Ascending aorta (tissue), 2 donors: ENCODE measurements at places on chromosomes 4 and X.

GRCh38 chrX:105553118-105553517, 269.2 kb upstream of the NRK start:
- DNase-seq = no peak

- DNase-seq = no peak
Measured at GRCh38 chrX:14039344-14039743, 9.7 kb upstream of the GEMIN8 start.

DNA sequence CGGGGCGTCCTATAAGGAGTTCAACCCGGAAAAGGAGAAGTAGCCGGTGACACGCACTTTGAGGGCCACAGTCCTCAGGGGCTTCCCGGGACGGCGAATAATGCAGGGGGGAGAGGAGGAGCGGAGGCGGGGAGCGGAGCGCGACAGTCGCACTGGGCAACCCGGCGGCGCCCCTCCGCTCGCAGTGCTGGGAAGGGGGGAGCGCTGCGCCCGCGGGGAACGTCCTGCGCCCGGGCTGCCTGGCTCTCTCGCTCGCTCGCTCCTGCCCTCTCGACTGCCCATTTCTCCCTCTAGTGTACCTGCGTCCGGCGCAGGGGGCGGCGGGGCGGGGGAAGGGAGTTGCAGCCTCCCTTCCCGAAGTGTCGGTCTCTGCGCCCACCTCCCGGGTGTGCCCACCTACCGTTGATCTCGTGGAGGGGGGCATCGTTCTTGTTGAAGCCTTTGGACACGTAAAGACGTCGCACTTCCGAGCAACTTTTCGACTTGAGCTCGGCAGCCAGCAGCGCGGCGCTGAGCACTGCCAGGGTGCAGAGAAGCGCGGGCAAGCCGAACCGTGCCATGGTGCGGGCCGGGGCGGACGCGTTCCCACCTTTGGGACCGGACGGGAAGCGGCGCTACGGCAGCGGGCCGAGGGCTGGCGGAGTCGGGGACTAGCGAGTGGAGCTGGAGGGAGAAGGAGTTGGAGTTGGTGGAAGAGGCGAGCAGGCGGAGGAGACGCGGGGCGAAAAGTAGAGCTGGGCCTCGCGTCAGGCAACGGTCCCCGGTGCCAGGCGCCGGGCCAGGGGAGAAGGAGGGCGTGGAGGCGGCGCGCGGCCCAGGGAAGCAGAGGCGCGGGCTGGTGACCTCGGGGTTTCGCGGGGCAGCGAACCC, 648 bp downstream of the GPC4 start:
- no peak for DNase-seq

GRCh38 chr4:21032089-21032645, 331.9 kb downstream of the PACRGL start:
- no peak for DNase-seq

DNA sequence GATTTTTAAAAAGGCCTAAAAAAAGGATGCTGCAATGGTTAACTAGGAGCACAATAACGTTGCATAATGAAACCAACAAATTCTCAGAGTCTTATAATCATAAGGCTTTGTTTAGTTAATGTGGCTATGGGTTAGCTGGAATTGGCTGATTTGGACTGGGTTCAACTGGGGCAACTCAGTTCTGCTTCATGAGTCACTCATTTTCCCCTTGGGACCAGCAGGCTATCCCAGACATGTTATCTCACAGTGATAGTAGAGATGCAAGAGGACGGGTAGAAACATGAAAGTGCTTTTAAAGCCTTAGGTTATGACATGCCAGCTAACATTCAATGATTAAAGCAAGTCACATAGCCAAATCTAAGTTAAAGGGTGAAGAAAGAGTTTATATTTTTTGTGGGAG, 189.2 kb upstream of the GK2 start:
- DNase-seq = no peak

DNA sequence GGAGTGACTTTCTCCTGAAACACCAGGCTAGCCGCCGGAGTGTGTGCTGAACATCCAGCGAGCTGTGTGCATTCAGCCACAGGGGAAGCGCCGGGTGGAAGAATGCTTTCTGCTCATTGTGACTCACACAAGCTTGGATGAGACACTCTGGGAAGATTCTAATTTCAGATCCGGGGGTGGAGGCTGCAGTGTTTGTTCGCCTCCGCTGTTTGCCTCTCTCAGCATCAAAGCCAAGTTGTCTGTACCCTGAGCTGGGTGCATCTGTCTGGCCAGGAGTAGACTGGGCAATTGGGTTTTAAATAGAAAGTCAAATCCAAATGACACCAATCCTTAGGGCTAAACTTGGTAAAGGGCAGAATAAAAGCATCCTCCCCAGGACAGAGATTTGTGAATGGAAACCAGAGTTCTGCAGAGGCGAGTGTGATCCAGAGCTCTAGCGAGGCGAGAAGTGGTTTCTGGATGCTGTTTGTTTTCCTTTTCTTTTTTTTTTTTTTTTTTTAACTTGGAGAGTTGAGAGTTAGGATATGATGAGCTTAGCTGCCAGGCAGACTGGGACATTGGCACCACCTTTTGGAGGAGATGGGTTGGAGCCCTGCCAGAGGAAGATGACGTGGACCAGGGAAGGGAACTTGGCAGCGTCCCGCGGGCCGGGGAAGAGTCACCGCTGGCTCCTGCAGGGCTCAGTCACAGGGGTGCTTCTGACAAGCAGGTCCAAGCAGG, 196.0 kb upstream of the PSAPL1 start:
- DNase-seq = no peak

DNA sequence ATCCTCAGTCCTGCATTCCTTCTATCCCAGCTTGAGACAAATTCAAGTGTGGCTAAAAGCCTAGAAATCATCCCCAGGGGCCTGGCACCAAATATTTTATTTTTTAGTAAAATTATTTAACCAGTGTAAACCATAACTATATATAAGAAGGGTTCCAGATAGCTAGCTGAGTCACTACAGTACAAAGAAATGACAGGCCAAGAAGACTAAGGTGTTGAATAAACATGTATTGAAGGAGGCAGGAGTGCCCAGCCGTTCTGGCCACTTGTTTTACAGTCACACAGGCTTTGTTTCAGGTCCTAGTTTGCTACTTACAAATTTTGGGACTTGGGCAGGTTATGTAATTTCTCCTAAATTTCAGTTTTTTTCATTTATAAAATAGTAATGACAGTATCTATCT, 225.9 kb upstream of the PITX2 start:
- DNase-seq = no peak
